HuH-7.5 (cell line): ENCODE measurements at places on chromosomes 5 and 9.

DNA sequence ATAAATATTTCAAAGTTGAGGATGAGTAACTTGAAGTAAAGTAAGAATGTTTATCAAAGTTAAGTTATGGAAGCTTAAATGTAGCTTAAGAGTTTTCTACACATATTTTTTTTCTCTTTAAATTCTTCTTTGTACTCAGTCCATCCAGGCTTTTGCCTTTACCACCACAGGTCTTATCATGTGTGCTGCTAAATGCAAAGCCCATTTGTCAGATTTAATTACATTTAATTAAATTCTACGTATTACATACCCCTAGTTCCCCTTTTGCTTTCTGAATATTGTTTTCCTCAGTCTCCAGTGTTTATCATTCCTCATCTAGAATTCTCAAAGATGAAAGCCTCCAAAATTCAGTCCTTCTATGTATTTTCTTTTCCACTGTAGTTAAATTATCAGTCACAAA lies 1841.9 kb downstream of the EFNA5 start:
- no peak for DNase-seq

DNA sequence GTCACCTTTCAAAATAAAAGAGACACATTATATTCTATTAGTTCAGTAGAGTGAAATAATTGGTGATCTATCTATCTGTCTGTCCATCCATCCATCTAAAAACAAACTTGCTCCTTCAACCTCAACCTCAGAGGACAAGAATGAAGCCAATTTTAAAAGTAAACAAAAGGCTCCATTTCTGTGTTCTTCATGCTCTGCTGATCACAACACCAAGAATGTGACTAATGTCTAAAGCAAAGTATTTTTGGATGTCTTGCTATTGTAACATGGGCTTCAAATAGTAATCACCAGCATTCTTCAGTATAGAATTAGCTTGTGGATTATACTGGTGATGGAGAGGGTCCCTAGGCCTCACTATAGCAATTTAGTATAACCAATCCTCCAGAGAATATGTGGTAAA lies 1304.4 kb downstream of the MAT2B start:
- DNase-seq = no peak

DNA sequence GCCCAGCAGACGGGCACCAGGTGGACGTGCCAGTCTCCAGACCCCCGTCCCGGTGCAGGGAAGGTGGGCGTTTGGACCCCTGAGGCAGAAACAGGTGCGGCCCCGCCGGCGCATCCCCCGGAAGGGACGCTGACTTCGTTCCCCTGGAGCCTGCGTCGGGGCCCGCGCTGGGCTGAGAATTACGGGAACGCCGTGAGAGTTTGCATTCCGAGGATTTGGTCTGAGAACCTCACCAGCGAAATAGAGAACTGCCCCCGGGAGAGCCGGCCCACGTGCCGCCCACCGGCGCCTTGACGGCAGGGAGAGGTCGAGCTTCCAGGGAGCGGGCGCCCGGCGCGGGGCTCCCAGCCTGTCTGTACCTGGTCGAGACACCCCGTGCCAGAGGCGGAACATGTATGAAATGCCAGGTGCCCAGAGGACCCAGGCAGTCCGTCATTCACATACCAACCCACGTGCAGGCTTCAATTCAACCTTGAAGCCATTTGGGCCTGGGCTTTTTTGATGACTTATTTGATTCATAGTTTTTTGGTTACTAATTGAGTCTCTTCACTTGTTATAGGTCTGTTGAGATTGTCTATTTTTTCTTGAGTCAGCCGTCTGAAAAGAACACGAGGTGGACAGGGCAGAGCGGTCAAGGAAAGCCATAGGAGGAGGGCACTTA lies 877 bp upstream of the CAMSAP1 start:
- DNase-seq = no peak

- DNase-seq = no peak
Measured at GRCh38 chr5:16065831-16066230, 113.8 kb downstream of the MARCHF11 start.

GRCh38 chr5:180639741-180640610 lies 9.4 kb downstream of the FLT4 start:
- no peak for DNase-seq

DNA sequence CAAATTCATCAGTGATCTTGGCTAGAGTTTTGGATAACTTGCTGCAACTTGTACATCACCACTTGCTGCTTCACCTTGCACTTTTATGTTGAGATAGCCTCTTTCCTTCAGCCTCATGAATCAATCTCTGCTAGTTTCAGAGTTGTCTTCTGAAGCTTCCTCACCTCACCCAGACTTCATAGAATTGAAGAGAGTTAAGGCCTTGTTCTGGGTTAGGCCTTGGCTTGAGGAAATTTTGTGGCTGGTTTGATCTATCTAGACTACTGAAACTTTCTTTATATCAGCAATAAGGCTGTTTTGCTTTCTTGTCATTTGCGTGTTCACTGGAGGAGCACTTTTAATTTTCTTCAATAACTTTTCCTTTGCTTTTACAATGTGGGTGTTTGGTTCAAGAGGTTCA lies 12.8 kb downstream of the FER start:
- DNase-seq = no peak

DNA sequence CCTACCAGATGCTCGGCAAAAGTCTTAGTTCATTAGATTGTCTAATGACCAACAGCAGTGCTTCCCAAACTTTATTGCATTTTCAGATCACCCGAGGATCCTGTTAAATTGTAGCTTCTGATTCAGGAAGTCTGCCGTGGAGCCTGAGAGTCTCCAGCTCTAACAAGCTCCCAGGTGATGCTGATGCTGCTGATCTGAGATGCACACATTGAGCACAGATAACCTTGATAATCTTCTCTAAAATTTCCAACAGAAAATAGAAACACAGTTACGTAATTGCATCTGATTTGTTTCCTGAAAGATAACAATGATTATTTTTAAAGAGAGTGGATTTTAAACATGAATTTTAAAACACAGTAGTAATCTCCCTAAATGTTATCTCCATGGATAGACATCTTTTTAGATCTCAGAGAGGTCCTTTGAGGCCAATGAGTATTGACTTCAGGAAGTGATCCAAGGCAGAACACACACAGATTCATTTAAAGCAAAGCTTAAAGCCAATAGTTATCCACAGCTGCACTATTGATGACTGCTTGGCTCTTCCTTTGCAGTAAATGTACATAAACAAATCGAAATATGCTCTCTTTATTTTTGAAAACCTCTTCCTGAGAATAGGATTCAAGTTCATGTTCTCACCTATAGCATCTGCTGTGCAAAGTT lies 122.8 kb upstream of the TNPO1 start:
- DNase-seq = no peak

- DNase-seq = no peak
Measured at GRCh38 chr5:27474047-27474309, 435.6 kb upstream of the CDH9 start.

- no peak for DNase-seq
Measured at GRCh38 chr5:5380298-5380697, 42.2 kb upstream of the ICE1 start.

DNA sequence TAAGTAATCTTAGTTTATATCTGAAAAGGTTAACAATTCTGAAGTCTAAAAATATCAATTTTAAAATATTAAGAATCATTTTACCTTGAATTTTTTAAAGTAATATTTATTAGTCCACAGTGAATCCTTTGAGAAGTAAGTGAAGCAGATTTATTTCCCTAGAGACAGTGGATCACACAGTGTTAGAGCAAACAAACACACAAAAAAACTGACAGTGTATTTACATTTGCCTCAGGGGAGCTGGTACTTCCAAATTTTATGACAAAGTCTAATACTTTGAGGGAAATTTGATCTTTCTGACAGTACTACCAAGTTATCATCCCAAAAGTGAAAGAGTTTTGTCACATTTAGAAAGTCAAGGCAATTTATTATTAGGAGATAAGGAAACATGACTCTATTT lies 1750.6 kb upstream of the CDH9 start:
- DNase-seq = no peak

- no peak for DNase-seq
Measured at GRCh38 chr5:94245608-94246007, 372.8 kb downstream of the KIAA0825 start.

GRCh38 chr9:114824110-114824509 lies 18.3 kb upstream of the TNFSF15 start:
- DNase-seq = no peak

- DNase-seq = no peak
Measured at GRCh38 chr9:15512204-15512603, 1.4 kb upstream of the PSIP1 start.

- no peak for DNase-seq
Measured at GRCh38 chr9:136045595-136046553, 49.2 kb downstream of the NACC2 start.

- DNase-seq = no peak
Measured at GRCh38 chr5:16805486-16805885, 130.6 kb downstream of the MYO10 start.

DNA sequence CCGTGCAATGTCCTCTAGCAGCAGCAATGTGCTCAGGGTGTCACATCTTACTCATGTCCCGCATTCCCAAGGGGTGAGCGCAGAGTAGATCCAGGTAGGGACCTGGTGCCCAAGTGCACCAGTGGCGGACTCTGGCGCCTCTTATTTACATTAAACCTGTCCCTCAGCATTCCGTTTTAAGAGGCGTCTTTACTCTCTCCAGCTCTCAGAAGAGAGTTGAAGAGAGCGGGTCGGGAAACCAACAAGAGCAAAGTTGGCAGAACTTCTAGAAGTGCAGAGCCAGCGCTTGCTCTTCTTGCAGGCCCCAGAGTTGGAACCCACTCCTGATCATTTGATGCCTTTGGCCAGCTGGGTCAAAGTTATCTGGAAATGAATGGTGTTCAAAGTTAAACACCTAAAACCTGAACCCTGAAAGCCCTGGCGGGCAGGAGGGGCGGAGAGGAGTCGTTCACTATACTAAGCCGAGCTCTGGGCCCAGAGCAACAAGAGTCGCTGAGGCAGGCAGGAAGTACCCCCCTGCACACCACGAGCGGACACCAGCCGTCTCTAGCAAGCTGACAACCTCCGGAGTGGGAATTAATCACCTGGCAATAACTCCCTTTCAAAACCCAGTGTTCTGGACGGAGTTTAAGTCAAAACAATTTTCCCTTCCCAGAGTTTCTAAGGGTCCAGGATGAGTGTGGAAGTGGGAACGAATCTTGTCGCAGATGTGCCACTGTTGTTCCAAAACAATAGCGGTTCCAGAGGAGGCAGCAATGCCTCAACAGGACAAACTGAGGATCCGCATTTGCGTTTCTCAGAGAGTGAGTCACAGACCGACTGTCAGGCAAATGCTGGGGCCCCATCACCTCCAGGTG lies 122.8 kb downstream of the TMEM161B start:
- no peak for DNase-seq

- DNase-seq = no peak
Measured at GRCh38 chr9:34001951-34002350, 46.7 kb downstream of the UBAP2 start.

GRCh38 chr9:35935261-35935660 lies 22.7 kb downstream of the OR2S2 start:
- DNase-seq = no peak

- no peak for DNase-seq
Measured at GRCh38 chr5:91042936-91043255, 340.2 kb downstream of the ARRDC3 start.

GRCh38 chr9:105346273-105346672 lies 101.6 kb upstream of the FSD1L start:
- no peak for DNase-seq

GRCh38 chr5:88664645-88665044 lies 218.3 kb downstream of the MEF2C start:
- no peak for DNase-seq

DNA sequence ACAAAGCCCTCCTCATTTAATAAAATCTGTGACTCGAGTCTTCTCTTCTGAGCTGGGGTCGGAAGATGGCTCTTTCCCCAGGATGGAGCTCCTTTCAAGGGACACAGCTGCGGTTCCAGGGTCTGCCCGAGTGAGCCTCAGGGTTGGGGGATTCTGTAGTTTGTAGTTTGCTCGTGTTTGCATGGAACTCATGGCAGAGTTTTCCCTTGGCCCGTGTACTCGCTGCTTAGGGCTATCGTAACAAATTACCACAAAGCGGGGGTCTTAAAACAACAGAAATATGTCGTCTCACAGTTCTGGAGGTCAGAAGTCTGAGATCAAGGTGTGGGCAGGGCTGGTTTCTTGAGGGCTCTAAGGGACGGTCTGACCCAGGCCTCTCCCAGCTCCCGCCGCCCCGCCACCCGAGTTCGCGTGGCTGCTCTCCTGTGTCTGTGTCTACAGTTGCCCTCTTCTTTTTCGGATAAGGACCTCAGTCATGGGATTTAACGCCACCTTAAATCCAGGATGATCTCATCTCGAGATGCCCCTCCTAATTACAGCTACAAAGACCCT lies 13.9 kb upstream of the LPCAT1 start:
- DNase-seq = no peak
